HT1080 (cell line): ENCODE measurements at places on chromosomes 2 and 18.
A peak's percentile ranks its signal among the peaks of the same experiment; 100 is the strongest.

DNA sequence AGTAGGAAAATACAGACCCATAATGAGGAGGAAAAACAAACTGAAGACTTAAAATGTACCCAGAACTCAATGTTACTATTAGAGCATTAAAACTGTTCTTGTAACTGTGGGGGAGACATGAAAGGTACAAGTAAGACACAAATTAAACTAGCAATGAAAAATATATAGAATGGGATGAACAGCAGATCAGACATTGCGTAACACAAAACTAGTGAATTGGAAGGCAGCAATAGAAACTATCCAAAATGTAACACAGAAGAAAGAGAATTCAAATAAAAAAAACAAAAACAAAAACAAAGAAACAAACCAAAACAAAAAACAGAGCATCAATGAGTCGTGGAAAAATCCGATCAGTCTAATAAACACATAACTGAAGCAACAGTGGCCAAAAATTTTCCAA is 127.1 kb upstream of the CNGA3 start:
- no peak for DNase-seq

DNA sequence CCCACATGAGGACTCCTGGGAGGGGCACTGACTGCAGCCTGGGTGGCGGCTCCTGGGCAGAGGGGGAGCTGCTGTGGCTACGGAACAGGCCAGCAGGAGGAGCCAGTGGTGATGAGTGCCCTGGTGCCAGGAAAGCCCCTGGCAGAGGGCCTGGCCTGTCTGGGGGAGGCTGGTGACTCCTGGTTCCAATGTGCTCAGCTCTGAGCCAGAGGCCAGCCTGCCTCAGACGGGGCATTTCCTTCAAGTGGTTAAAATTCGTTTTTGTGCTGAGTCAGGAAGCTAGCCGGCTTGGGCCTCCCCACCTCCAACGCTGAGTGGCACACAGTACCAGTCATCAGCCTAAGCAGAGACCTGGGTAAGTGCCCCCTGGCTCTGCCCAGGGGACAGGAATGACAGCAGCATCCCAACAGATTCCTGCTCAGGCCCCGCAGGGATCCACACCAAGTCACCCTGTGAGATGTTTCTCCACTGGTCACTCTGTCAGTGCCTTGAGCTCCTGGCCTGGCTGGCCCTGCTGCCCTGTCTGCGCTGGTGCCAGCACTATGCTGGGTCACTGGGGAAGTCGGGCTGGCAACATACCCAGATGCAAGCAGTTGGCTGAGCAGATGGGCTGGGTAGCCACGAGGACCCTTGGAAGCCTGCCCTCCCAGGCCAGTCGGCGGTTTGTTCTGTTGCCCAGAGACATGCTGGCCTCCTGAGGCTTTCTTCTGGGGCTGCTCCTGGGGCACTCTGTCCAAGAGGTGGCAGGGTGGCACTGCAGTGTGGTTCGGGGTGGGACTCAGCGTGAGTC is 7.1 kb upstream of the KLF11 start:
- DNase-seq = peak; percentile 81

GRCh38 chr2:160667811-160668210 is 174.2 kb upstream of the RBMS1 start:
- DNase-seq = no peak

- DNase-seq = no peak
These were observed 54.8 kb downstream of the ADI1 start for GRCh38 chr2:3464401-3465005.

DNA sequence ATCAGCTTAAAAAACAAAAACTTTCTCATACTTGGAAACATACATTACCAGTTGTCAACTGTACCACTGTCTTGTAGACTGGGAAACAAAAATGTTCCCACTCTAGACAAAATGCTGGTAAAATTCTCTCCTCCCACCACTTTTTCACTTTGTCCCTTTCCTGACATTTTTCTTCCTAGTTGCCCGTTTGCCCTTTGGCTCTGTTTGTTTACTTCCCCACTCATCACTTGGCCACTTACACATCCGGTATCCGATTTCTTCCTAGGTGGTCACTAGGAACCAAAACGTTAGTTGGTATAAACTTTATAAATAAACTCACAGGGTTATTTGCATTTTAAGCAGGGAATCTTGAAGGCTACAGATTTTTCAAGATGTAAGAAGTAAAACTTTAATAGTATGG is 84.9 kb downstream of the METTL4 start:
- no peak for DNase-seq

DNA sequence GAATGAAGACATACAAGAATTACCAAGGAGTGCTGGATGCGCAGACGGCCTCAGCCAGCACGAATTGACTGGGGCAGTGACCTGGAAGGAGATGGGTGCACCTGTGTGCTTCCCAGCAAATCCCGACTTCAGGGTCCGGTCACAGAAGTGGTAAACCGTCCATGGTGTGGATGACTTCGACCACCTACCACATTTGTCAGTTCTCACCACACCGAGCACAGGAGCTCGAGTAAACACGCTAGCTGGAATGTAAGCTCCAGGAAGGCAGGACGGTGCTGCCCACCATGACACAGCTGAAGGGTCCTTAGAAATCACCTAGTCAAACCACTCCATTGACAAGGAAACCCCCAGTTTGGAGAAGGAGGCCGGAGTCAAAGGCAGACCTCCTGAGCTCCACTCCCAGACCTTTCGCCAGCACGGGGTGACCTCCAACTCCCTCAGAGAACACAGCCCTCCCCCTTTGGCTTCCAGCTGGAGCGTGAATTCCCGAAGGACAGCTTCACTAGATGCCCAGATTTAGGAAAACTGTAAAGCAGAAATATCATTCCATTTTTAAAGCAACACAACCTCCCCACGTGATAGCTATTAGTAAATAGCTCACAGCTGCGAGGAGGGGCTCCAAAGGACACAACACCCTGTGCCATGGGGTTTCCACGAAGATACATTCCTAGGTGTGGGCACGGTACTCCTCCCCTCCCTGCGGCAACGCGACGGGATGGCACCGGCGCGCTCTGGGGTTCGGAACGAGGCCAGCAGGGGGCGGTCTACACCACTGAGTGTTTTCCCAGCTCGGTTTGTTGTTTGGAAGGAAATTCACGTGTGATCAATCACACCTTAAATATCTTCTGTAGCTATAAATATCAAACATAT is 34.1 kb upstream of the GNAL start:
- DNase-seq = no peak

- DNase-seq = no peak
These were observed 141.4 kb downstream of the SNTG2 start for GRCh38 chr2:1091895-1092585.

DNA sequence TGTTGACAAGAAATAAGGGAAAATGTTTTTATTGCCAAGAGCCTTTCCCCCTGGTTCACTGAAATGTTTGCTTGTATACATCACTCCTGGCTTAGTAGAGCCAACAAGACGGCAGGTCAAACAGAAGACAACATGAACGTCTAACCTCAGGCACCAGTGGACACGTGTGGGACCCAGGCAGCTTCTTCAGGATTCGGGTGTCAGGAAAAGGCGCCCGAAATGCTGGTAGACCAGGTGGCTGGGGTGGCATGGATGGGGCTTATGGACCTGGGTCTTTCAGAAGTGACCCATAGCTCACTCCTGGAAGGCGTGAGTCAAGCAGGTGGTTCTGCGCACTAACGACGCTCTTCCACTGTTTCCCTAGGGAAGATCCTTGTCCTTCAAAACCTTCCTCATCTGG is 23.3 kb upstream of the NFATC1 start:
- no peak for DNase-seq

DNA sequence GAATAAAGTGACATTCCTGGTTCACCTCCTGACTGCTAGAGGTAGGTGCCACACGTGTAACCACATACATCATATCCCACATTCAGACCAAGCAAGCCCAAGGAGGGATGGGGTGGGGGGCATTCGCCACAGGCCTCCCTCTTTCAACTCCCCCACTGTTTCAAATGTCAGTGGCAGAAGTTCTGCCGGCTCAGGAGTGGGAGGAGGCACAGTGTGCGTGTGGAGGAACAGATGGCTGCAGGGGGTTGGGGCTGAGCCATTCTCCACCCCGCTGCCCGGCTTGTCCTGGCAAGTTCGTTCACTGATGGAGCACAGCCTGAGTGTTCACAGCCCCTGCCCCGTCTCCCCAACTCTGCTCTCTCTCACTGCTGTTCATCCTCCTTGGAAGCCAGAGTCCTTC is 75.4 kb upstream of the TANC1 start:
- no peak for DNase-seq

GRCh38 chr2:39020383-39020782 is 100.5 kb downstream of the SOS1 start:
- DNase-seq = no peak

GRCh38 chr18:52387175-52387574 is 47.2 kb downstream of the DCC start:
- no peak for DNase-seq

- DNase-seq = no peak
These were observed 277.7 kb upstream of the HNRNPA3 start for GRCh38 chr2:176934869-176935415.

GRCh38 chr2:85785871-85786270 is 32.1 kb downstream of the ATOH8 start:
- no peak for DNase-seq

DNA sequence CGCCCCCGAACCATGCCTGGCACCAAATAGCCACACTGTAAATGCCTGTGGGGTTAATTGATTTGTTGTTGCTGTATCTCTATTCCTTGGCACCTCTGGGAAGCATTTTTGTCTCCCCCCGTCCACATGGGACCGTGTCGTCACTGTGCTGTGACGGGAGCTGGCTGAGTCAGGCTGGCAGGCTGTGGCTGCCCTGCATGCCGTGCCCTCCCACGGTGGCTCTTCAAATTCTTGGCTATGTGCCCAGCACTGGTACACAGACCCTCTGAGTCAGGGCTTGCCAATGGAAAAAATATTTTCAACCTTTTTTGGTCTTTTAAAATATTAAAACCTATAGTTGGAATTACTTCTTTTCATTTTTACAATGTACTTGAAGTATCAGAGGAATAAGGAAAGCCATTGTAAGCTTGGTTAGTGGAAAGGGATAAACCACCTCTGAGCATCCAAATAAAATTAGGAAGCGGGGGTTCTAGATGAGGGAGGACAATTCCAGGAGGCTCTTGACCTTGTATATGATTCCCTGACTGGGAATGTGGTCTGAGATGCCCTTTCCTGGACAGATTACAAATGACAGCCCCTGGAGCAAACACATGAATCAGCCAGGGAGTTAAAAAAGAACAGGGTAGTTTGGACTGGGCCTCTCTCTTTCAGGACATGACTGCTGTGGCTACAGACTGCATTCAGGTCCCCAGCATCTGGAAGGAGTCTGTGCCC is 59.4 kb downstream of the DGKD start:
- DNase-seq = peak; percentile 92

DNA sequence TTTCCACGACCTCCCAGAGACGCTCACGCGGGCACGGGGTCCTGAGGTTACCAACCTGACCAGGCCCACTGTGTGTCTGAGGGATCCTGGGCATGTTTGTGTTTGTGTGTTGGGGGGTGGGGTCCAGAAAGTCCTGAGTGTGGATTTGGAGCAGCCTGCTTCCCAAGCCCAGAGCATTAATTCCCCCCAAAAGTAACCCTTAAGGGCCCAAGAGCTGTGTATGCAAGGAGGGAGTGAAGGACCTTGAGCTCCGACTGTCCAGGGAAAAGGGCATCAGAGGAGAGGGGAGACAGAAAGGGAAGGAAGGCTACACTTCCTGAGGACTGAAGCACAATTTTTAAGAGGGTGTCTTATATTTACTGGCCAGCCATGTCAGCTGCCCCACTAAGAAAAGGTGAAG is 5.2 kb upstream of the SIX3 start:
- DNase-seq = no peak

- DNase-seq = no peak
These were observed 2.4 kb upstream of the PRKD3 start for GRCh38 chr2:37326866-37327634.

DNA sequence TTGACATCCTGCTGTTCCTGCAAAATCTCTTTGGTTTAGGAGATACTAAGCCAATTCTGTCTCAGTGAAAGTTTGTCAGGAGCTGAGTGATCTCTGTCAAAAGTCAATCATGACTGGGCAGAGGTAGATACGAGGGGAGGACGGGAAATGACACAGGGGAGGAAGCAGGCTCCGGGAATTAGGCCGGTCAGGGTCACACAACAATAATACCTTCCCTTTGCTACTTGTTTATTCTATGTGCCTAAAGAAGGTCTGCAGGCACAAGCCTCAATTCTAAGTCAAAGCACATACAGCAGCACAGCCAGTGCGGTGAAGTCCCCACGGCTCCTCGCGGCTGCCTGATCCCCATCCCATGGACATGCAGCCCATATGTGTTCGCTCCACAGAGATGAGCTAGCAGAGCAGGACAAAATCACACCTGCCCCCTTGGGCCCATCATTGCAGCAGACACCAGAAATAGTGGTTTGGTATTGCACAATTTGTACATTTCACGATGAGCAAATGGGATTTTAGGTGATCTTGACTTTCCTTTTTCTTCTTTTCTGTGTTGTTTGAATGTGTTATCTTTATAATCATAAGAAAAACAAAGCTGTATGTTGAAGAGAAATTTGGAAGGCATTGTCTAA is 141.4 kb downstream of the VAPA start:
- DNase-seq = no peak

GRCh38 chr18:75264195-75264594 is 53.6 kb downstream of the TSHZ1 start:
- DNase-seq = no peak

DNA sequence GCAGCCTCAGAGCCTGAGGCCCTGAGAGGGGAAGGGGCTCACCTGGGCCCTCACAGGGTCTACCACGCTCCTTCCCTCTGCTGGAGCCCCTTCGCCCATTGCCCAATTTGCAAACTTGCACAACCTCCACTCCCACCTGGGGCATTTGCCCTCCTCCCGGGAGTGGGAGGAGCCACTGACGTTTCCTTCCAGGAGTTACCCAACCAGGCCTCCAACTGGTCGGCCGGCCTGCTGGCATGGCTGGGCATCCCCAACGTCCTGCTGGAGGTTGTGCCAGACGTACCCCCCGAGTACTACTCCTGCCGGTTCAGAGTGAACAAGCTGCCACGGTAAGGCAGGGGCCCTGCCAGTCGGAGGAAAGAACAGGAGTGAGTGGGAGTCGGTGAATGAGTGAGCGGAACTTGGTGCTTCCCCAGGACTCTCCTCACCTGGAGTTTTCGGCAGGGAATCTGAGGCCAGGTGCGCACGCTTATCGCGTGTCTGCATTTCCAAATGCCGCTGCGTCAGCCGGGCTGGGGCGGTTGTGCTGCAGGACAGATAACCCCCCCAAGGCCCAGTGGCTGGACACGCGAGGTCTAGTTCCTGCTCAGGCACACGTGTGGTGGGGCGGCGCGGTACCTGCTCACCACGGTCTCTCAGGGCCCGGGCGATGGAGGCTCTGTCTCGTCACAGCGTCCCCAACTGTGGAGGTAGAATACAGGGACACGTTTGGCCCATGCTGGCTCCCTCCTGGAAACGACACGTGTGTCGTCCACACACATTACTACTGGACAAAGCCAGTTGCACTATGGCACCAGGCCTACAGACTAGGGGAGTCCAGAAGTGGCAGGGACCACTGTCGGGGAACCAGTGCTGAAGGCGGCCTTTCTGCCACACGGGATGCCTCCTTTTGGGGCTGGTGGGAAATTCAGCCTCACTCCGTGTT is 11.7 kb downstream of the ANO7 start:
- DNase-seq = no peak

GRCh38 chr2:99974682-99975375 is 167.6 kb downstream of the AFF3 start:
- peak; percentile 71 for DNase-seq
